Left ventricle myocardium inferior (tissue), 1 donor: ENCODE measurements at places on chromosomes 16 and 17.

- no peak for DNase-seq
Measured at GRCh38 chr16:72917051-72917450, 130.9 kb downstream of the ZFHX3 start.

DNA sequence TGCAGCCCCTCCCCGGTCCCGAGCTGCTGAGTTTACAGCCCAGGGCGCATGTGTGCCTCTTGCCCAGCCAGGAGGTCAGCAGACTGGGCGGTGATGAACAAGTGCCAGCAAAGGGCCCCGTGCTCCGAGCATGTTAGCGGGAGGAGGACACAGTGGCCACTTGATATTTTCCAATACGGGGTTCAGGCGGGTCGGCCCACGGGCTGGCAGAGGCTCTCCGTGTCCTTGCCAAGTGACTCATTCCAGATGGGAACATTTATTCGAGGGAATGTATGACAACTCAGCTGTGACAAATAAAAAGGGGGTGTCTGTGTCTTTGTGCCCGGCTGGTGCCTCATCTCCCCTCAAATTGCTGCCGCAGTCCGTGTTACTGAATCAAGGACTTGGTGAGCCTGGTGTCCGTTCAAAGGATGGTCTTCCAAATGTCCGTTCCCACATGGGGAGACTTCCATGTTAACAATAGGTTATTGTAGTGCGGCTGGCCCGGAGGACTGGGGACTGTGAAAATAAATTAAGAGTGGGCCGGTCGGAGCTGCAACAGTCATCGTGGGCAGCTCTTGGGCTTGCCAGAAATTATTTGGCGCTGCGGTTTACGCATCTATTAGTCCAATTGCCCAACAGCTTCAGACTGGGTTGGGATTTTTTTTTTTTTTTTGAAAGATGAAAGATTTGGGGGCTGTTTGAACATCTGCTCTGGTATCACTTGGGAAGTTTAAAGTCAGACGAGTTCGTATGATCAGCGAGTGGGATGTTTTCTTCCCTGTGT, 174.0 kb upstream of the CIBAR2 start:
- DNase-seq, result peak; percentile 72

DNA sequence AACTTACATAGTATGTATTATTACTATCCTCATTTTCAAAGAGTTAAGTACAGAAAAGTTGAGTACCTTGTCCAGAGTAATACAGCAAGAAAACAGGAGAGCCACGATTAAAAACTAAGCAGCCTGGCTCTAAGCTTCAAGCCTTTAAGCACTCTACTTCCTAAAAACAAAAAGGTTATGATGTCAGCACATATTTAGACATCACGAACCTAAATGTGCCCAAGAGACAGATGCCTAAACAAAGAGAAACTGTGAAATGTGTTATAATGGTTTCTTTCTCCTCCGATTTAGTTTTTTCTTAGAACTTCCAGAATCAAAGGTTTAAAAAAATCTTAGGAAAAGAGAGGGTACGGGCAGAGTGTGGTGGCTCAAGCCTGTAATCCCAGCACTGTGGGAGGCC, 151.0 kb downstream of the VPS53 start:
- DNase-seq, result no peak

GRCh38 chr16:70735141-70735979, 49.5 kb upstream of the MTSS2 start:
- peak; percentile 54 for DNase-seq

- DNase-seq, result no peak
Measured at GRCh38 chr17:69949973-69950695, 124.9 kb upstream of the KCNJ16 start.
